ENCODE measurements at places on chromosomes 2 and 18.

GRCh38 chr2:86631846-86632485 lies 8.3 kb upstream of the RNF103 start:
- DNase-seq = no peak

- no peak for DNase-seq
Observed at GRCh38 chr2:70926042-70926441, 9.7 kb upstream of the ATP6V1B1 start.

DNA sequence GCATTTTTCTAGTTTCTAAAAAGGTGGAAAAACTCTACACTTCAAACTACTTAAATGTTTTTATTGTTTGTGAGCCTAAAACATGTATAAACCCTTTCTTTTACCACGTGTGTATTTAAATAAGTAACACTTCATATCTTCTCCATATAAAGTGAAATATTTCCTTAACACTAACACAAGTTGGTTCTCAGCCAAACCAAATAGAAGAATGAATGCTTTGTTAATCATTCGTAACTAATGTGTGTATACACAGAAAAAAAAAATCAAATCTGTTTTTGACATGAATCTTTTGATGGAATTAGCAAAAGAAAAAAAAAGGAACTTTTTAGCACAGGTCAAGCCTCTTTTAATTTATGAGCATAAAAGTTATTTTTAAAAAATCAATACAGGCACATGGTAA lies 89.3 kb downstream of the EHBP1 start:
- no peak for DNase-seq

GRCh38 chr2:232255033-232255432 lies 123.5 kb upstream of the ALPP start:
- DNase-seq = no peak

GRCh38 chr18:11818486-11819203 lies 32.6 kb upstream of the CHMP1B start:
- no peak for DNase-seq

DNA sequence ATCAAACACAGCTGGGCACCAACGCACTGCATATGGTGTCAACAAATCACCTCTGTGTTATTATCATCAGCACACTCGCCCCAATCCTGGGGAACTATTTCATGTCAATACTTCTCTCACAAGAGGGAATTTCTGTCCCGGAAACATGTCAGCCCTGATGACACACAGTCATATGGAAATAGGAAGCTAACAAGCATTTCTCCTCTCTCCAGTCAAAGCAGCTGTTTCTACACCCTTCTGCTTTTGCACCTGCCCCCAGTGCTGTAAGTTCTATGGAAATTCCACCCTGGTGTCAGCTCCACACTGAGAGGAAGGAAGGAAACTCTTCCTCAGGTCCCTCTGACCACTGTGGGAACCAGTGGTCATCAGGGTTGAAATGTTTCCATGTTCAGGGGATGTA lies 447.6 kb upstream of the ID2 start:
- no peak for DNase-seq

DNA sequence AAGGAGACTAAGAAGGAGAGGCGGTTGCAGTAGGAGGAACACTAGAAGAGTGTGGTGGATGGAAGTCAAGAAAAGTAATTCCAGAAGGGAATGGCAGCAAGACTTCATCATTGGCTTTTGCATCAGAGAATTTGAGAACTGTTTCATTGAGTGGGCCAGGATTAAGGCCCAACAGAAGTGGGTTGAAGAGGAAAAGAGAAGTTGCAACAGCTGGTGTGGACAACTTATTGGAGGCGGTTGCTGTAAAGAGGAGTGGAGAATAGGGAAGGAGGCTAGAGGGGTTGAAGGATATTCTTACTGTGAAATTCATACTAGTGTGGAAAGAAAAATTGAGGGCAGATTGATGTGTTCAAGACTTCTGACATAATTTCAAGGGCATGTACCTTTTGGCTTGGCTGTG lies 168.7 kb upstream of the FN1 start:
- no peak for DNase-seq

DNA sequence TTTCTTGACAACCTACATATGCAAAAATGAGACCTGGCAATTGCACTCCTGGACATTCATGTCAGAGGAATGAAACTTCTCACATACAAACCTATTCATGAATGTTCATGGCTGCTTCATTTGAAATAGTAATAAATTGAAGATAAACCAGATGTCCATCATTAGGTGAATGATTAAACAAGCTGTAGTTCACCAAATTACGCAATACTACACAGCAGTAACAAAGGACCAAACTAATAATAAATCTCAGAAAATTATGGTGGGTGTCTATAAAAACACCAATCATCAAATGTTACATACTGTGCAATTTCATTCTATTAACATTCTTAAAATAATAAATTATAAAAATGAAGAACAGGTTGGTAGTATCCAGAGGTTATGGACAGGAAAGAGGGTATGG lies 13.5 kb downstream of the DOK6 start:
- DNase-seq = no peak
